ENCODE measurements at places on chromosomes 1 and 21. TPM values are rescaled to one million over a fixed set of nuclear protein-coding genes. Genes with fewer than 3 reads are reported as not detected.

NGF gene
- 5.1 TPM for total RNA-seq

NMNAT2 gene
- 38.6 TPM for total RNA-seq

PLD5 gene
- total RNA-seq, result 0.12 TPM

KCNQ4 gene
- 1.7 TPM for total RNA-seq

SIM2 gene
- total RNA-seq, result not detected

LCA5L gene
- 1.5 TPM for total RNA-seq

UQCRH gene
- total RNA-seq, result 929 TPM

ECM1 gene
- 28.6 TPM for total RNA-seq

OR2G6 gene
- total RNA-seq, result not detected

RIPK4 gene
- 2.1 TPM for total RNA-seq

UBXN11 gene
- 4.5 TPM for total RNA-seq

DYRK3 gene
- total RNA-seq, result 20.6 TPM

PRMT2 gene
- total RNA-seq, result 36.7 TPM

ASB17 gene
- total RNA-seq, result not detected

C1orf167 gene
- 1.7 TPM for total RNA-seq

PTPRU gene
- total RNA-seq, result 22.4 TPM

LCE2B gene
- total RNA-seq, result not detected

OR2L5 gene
- not detected for total RNA-seq

RXFP4 gene
- total RNA-seq, result not detected

PDIK1L gene
- 3.4 TPM for total RNA-seq

SLC16A4 gene
- total RNA-seq, result 4.7 TPM

MEF2D gene
- 104 TPM for total RNA-seq

SLAMF6 gene
- total RNA-seq, result 0.19 TPM

RNPEP gene
- 26.1 TPM for total RNA-seq

CD1C gene
- total RNA-seq, result 0.44 TPM

TCP10L gene
- total RNA-seq, result 1.1 TPM

PRAMEF9 gene
- not detected for total RNA-seq

ENAH gene
- total RNA-seq, result 59.5 TPM
